IMR-90 (cell line): ENCODE measurements at places on chromosomes 7 and 10.

DNA sequence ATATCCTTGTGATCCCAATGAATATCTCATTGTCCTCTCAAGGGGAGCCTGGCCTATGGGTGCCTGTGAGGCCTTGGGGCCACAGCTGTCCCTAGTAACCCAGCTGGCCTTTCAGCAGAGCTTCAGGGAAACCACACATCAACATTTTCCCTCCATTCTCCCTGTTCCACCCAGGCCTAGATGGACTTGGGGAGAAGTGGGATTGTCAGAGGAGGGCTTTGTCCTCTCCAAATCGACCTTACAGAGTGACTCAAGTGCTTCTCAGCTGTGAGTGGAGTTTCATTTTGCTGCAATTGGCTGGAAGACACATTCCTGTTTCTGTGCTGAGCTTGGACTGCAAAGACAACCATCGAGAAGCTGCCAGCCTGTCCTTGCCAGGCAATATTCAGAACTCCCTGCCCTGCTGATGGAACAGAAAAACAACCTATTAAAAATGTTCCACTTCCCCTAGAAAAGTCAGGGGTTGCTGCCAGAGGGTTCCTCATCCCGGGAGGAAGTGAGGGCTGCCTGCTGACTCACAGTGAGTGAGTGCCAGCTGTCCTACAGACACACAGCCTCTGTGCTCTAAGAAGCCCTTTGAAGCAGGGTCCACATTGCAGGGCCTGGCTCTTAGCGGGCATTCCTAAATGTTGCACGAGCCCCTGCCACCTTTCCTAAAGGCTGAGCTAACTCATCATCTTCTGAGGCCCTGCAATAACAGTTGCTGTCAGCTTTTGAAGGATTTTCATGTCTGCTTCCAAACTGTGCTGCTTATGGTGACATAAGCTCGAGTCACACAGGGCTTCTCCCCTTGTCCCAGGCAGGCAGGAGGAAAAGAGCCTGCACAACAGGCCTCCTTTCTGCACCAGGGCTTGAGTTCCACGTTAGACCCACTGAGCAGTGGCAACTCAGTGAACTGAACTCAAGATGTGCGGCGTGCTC is 20.5 kb downstream of the STRA8 start:
- no peaks in the 10 kb centered on the region for H3K27me3 ChIP-seq
- H3K4me3 ChIP-seq, result no peak overlapping the region
- H3K27ac ChIP-seq, result peak overlapping the region; percentile 62
- H3K4me1 ChIP-seq, result peaks cover 10% of the 10 kb centered on the region
- DNase-seq, result peak; percentile 76

GRCh38 chr10:47335906-47336305 is 12.3 kb upstream of the RBP3 start:
- H3K27me3 ChIP-seq, result peaks cover 15% of the 10 kb centered on the region
- H3K27ac ChIP-seq, result no peak overlapping the region
- no peaks in the 10 kb centered on the region for H3K36me3 ChIP-seq
- no peak overlapping the region for H3K4me3 ChIP-seq
- H3K4me1 ChIP-seq, result peaks cover 1% of the 10 kb centered on the region; the same call in 1 of the 2 replicates

DNA sequence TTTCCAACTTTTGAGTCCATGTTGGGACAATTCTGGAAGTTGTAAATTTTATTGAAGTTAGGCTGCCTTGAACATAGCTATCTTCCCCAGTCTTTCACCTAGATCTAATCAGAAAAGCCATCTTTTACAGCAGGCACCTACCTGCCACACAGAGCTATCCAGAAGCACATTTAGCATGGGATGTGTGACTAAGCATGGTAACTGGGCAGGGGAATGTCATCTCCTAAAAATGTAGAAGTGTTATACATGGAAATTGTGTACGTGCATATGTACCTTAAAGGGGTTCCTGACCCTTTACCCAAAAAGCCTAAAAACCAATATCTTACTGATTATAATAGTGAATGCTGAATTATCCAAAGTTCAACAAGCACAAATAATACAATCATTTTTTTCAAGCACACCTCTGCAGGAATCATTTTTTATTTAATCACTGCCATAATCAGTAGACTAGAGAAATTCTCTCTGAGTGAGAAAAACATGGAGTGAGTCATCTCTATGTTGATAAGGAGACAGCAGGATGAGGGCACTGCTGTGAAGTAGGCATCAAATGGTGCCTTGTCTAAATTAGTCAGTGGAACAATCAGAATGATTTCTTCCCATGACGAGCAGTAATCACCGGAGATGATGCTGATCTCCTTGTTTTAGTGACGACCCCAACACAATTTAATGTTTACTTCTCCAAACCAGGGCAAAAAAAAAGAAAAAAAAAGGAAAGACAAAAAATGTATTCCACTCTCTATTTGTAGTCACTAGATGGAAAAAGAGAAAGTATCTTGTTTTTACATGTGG is 75.9 kb downstream of the SORBS1 start:
- H3K4me3 ChIP-seq, result no peak overlapping the region
- H3K36me3 ChIP-seq, result no peaks in the 10 kb centered on the region
- no peaks in the 10 kb centered on the region; the same call in none of the 2 replicates for H3K27me3 ChIP-seq

DNA sequence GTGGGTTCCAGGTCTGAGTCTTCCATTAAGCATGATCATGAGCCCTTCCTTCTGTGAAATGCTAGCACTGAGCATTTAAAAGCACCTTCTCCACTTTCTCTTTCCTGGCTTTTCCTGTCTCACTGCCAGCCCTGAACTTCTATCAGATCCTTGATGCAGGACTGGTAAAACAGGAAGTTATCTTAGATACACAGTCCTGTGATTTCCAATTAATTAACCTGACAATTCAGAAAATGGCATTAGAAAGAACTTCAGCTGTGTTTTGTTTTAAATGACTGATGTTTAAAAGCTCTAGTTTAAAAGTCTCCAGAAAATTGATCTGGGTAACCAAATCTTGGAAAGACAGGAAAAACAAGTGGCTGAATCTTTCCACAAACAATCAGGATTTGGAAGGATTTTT is 79.0 kb upstream of the MACROH2A2 start:
- no peak overlapping the region for H3K4me3 ChIP-seq
- peaks cover 5% of the 10 kb centered on the region for H3K4me1 ChIP-seq
- peaks cover 12% of the 10 kb centered on the region for H3K27me3 ChIP-seq
- H3K36me3 ChIP-seq, result no peaks in the 10 kb centered on the region

GRCh38 chr7:95429241-95429990 is 5.4 kb downstream of the PON2 start:
- no peaks in the 10 kb centered on the region for H3K27me3 ChIP-seq
- H3K4me3 ChIP-seq, result no peak overlapping the region
- H3K4me1 ChIP-seq, result peaks cover 2% of the 10 kb centered on the region
- no peak overlapping the region for H3K27ac ChIP-seq

DNA sequence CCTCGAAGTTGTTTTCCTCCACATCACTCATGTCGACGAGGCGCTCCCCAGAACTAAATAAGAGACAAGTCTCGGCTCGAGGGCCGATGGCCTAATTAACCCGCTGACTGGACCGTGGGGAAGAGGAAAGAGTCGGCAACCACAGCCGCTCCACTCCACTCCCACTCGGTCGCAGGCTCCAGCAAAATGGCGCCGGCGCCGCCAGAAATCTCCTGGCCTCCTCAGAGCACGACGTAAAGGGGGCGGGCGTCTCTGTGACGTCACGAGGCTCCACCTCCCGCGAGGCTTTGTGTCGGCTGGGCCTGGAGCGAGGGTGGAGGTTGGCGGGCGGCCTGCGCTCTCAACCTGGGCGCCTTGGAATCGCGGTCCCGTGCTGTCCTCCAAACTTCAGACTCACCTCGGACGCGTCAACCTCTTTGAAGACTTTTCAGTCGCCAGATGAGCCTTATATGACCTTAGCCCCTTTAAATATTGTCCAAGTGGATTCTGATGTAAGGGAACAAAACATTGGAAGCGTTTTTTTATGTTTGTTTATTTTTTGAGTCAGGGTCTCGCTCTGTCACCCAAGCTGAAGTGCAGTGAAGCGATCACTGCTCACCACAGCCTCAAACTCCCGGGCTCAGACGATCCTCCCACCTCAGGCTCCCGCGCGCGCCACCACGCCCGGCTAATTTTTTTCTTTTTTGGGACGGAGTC is at the start of gene TRA2A:
TRA2A (minus strand) TSS at position 188 of the 696 bp plus-strand sequence; CDS start at position 31, 157 bp downstream.
- H3K4me1 ChIP-seq, result no peaks in the 10 kb centered on the region
- H3K4me3 ChIP-seq, result peak within 1 kb of the TSS; percentile 73
- peak within 1 kb of the TSS; percentile 85 for H3K27ac ChIP-seq
- no peaks in the 10 kb centered on the region for H3K36me3 ChIP-seq
- no peaks in the 10 kb centered on the region for H3K27me3 ChIP-seq
- peak; percentile 92 for DNase-seq

GRCh38 chr7:43850348-43851116 is 18.8 kb downstream of the MRPS24 start:
- no peak overlapping the region for H3K4me3 ChIP-seq
- H3K27ac ChIP-seq, result no peak overlapping the region
- no peaks in the 10 kb centered on the region for H3K4me1 ChIP-seq
- peaks cover 5% of the 10 kb centered on the region; the same call in 1 of the 2 replicates for H3K27me3 ChIP-seq
- H3K36me3 ChIP-seq, result no peaks in the 10 kb centered on the region

DNA sequence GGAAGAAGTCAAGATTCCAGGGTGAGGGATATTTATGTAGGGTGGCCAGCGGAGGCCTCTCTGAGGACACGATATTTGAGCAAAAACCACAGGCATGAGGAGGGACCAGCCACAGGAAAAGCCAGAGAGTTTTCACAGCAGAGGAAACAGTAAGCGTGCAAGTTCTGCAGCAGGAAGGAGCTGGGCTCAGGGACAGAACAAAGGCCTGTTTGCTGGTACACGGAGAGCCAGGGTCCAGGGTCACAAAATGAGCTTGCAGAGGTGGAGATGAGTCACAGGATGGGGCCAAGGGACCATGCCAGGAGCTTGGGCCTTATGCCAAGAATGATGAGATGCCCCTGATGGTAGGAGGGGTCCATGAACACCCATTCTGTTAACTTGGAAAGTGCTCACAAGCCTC is 283.5 kb downstream of the PLXNA4 start:
- no peak overlapping the region for H3K27ac ChIP-seq
- H3K4me1 ChIP-seq, result no peaks in the 10 kb centered on the region
- DNase-seq, result no peak
- no peak overlapping the region for H3K4me3 ChIP-seq

GRCh38 chr7:116571037-116571436 is 46.2 kb downstream of the CAV1 start:
- peak; percentile 93 for DNase-seq
- peak overlapping the region; percentile 58; the same call in 1 of the 2 replicates for H3K27ac ChIP-seq
- no peaks in the 10 kb centered on the region for H3K27me3 ChIP-seq
- H3K36me3 ChIP-seq, result no peaks in the 10 kb centered on the region
- no peak overlapping the region for H3K4me3 ChIP-seq

DNA sequence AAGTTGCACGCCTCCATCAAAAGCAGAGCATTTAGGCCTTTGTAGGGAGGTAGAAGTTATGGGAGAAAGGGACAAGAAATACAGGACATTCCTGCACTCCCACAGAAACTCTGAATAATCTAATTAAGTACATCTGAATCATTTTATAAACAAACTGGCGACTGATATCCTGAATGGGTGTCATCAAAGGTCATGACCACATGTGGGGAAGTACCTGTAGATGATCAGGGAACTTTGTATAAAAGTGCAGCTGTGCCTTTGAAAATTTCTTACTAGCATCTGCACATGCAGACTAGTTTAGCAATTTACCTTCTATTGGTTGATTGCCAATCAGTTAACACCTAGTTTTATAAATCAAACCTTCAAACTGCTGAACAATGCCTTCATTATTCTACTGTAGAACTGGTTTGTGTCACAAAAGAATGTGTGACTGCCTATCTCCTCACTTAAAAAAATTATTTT is 17.1 kb downstream of the STEAP4 start:
- no peaks in the 10 kb centered on the region for H3K36me3 ChIP-seq
- H3K4me3 ChIP-seq, result no peak overlapping the region
- H3K4me1 ChIP-seq, result no peaks in the 10 kb centered on the region
- no peak overlapping the region for H3K27ac ChIP-seq
- H3K27me3 ChIP-seq, result no peaks in the 10 kb centered on the region

GRCh38 chr10:132827861-132828539 is 42.1 kb upstream of the NKX6-2 start:
- H3K27ac ChIP-seq, result no peak overlapping the region
- H3K36me3 ChIP-seq, result no peaks in the 10 kb centered on the region
- DNase-seq, result no peak
- no peak overlapping the region for H3K4me3 ChIP-seq

DNA sequence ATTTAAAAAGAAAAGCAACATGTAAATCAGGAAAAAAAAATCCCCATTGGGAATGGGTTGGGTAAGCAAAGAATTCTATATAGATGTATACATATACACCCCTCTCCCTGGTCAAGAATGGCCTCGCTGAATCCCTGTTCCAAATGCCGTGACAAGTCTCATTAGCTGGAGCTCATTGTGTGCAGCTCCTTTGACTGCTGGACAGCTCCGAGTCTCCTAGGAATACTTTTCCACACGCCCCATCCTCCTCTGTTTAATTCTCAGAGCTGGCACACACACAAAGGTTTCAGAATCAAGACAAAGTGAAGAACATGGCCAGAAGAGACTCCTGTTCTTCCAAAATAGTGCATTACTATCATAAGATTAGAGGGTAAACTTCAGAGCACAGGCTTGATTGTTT is 130.9 kb upstream of the MKLN1 start:
- no peaks in the 10 kb centered on the region for H3K27me3 ChIP-seq
- H3K27ac ChIP-seq, result no peak overlapping the region
- no peak overlapping the region for H3K4me3 ChIP-seq
- DNase-seq, result peak; percentile 49

GRCh38 chr10:86596266-86596665 is 58.1 kb upstream of the OPN4 start:
- H3K36me3 ChIP-seq, result no peaks in the 10 kb centered on the region
- no peak overlapping the region for H3K4me3 ChIP-seq
- no peak for DNase-seq
- no peaks in the 10 kb centered on the region for H3K4me1 ChIP-seq
- H3K27me3 ChIP-seq, result peaks cover 5% of the 10 kb centered on the region; the same call in 1 of the 2 replicates

DNA sequence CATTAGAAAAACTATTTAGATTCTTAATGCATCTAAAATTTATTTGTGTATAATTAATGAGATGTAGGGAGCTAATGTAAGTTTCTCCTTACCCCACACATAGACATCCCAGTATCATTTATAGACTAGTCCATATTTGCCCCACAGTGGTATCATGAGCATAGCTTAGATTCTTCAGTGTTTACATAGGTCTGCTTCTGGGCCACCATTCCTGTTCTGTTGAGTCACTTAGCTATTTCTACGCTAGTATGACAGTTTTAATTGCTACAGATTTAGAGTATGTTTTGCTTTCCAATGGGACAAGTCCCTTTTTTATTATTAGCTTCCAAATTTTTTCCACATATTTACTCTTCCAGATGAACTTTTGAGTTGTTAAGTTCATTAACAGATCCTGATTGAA is 69.4 kb downstream of the MCMBP start:
- H3K36me3 ChIP-seq, result no peaks in the 10 kb centered on the region; the same call in 1 of the 2 replicates
- H3K27me3 ChIP-seq, result no peaks in the 10 kb centered on the region
- H3K4me3 ChIP-seq, result no peak overlapping the region
- H3K27ac ChIP-seq, result no peak overlapping the region

GRCh38 chr10:19937989-19938388 is 121.8 kb downstream of the PLXDC2 start:
- no peak overlapping the region for H3K4me3 ChIP-seq
- no peak overlapping the region for H3K27ac ChIP-seq
- H3K27me3 ChIP-seq, result no peaks in the 10 kb centered on the region
- DNase-seq, result no peak
- H3K36me3 ChIP-seq, result no peaks in the 10 kb centered on the region

GRCh38 chr7:2175514-2175913 is 57.2 kb downstream of the MAD1L1 start:
- H3K4me3 ChIP-seq, result no peak overlapping the region
- no peaks in the 10 kb centered on the region; the same call in 1 of the 2 replicates for H3K27me3 ChIP-seq
- DNase-seq, result peak; percentile 97
- H3K27ac ChIP-seq, result no peak overlapping the region
- peaks cover 24% of the 10 kb centered on the region for H3K4me1 ChIP-seq
- H3K36me3 ChIP-seq, result peaks cover 5% of the 10 kb centered on the region; the same call in 1 of the 2 replicates

GRCh38 chr10:9911488-9911887 is 1106.2 kb upstream of the CELF2 start:
- H3K4me3 ChIP-seq, result no peak overlapping the region
- no peak for DNase-seq
- no peaks in the 10 kb centered on the region for H3K27me3 ChIP-seq
- H3K4me1 ChIP-seq, result no peaks in the 10 kb centered on the region
- H3K36me3 ChIP-seq, result no peaks in the 10 kb centered on the region
- H3K27ac ChIP-seq, result no peak overlapping the region
